ENCODE measurements at places on chromosomes 2 and 18. TPM values are rescaled to one million over a fixed set of nuclear protein-coding genes. Genes with fewer than 3 reads are reported as not detected.

The COL4A3 gene
- 0.04 TPM for total RNA-seq

The SERPINB4 gene
- not detected for total RNA-seq

The CLIP4 gene
- 35.5 TPM for total RNA-seq

The REEP1 gene
- 0.26 TPM for total RNA-seq

The BBS5 gene
- total RNA-seq = 3.2 TPM

The TMBIM1 gene
- 128 TPM for total RNA-seq

The LRRC30 gene
- total RNA-seq = not detected

Data from pulmonary artery endothelial cell (primary cell).